SHP77 treated with DMSO at 0.1 percent for 48 hours (cell line): ENCODE measurements at places on chromosomes 5 and 9.

- no peak for DNase-seq
Measured at GRCh38 chr5:88734191-88734640, 148.8 kb downstream of the MEF2C start.

DNA sequence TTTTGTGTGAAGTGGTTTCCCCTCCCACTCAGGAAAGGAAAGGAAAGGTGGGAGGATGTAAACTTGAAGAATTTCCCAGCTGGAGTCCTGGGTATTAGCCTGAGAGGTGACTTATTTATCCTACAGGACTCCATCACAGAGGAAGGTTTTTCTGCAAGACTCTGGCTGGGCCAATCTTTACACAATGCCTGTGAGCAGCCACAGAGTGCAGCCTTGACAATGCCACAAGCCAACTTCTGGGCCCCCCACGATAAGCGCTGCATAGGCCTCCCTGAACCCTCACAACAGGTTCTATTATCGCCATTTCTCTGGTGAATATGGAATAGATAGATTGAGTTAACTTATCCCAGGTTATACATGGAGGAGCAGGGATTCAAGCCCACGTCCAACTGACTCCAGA, 12.4 kb downstream of the TTC39B start:
- no peak for DNase-seq

DNA sequence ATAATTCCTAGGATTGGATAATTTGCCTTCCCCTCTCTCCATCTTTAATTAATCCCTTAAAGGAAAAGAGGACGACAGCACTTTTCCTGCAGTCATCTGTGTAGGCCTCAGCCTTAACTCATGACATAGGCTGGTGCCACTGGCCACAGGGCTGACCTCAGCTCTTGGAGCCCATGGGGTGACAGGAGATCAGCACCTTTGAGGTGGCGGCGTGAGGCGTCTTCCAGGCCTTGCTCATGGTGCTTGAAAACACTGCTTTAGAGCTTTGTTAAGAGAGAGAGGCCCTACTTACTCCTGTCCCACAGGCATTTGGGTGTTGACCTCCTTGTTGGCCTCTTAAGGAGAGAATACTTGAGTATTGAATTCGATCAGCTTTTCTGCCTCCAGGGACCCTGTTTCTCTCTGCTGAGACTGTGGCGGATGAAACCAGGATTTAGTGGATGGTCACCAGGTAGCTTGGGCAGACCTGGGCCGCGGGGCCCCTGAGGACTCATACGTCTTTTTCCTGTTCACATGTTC, 23.4 kb downstream of the TENT4A start:
- DNase-seq: no peak

- DNase-seq: no peak
Measured at GRCh38 chr9:111320631-111321030, 9.4 kb downstream of the OR2K2 start.

DNA sequence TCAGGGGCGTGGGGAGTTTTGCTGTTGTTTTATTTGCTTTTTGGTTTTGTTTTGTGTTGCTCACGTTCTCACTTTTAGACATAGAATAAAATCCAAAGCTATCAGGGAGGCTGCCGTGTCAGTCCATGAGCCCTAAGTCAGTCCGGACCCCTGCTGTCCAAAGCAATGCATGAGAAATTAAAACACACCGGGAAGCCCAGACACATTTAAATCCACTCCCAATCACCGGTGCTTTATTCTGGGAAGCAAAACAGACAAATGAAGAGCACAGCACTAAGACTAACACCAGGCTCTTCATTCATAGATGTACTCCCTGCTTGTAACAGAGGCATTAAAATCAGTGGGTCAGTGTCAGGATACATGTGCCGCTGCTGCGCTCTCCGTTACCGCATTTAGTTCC, 180.9 kb downstream of the IRX2 start:
- no peak for DNase-seq

- no peak for DNase-seq
Measured at GRCh38 chr9:95017661-95018060, 291.2 kb downstream of the AOPEP start.

DNA sequence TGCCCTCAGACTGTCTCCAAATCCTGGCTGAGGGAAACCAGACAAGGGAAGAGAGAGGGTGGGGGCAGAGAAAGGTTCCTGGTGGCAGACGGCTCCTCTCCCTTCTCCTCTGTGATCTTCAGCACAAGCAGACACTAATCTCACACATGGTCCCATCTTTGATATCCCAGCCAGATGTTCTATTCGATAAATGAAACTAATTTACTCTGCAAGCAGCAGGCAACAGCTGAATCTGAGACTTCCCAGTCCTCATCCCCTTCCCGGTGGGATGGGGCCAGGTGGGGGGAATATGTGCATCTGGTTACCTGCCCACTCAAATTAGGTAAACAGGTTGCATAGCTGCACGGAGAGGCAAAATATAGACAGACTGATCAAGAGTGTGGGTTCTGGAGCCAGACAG, 208.9 kb upstream of the PANK3 start:
- no peak for DNase-seq

GRCh38 chr9:33416996-33417395, 14.6 kb upstream of the AQP7 start:
- DNase-seq: no peak

- no peak for DNase-seq
Measured at GRCh38 chr9:80866121-80866520, 823.2 kb downstream of the TLE1 start.

DNA sequence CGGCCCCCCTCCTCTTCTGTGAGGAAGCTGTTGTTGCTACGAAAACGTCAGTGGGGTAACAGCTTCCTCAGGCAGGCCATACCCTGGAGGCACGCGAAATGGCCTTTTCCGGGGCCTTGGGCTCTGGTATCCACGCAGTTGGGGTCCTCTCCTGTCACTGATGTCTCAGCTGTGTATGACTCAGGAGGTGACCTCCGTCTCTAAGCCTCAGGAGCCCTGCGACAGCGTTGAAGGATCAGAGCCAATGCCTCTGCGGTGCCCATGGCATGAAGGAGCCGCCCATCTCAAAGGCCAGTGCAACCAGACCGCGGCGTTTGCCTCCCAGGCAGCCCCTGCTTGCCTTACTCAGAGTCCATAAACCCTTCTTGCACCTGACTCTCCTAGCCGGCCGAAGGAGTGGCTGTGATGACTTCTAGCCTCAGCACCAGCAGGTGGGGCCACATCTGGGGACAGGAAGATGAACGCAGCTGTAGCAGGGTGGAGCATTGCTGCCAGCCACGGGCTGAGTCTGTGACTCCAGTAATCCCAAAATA, 1.0 kb upstream of the MXD3 start:
- DNase-seq: no peak

- DNase-seq: no peak
Measured at GRCh38 chr5:522899-523440, 1.3 kb downstream of the SLC9A3 start.

- DNase-seq: no peak
Measured at GRCh38 chr9:20407013-20407412, 215.3 kb downstream of the MLLT3 start.

- DNase-seq: no peak
Measured at GRCh38 chr9:75657015-75657414, 233.5 kb upstream of the PCSK5 start.

- no peak for DNase-seq
Measured at GRCh38 chr5:40754381-40755092, 1.2 kb downstream of the TTC33 start.

DNA sequence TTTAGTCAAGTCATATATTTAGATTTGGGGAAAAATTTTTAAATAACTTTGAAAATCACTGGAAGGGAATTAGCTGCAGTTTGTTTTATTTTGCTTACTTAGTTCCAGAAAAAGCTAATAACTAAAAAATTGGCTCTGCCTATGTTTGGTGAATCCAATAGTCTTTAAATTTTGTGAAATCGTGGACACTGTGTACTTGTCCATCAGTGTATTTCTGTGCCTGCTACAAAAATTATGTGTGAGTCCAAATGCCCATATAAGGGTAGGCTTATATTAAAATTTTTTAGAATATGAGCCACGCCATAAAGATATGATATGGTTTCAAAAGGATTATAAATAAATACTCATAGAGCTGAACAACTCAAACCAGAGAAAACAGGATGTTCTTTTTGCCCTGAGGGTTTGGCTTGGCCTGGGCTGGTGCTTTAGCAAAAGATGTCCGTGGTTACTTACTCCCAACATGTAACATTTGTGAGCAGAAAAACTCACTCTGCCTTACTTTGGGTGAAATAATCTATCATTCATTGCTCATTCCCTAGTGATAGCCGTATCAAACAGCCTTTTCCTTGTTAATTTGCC, 133.2 kb upstream of the PRLR start:
- DNase-seq: no peak

DNA sequence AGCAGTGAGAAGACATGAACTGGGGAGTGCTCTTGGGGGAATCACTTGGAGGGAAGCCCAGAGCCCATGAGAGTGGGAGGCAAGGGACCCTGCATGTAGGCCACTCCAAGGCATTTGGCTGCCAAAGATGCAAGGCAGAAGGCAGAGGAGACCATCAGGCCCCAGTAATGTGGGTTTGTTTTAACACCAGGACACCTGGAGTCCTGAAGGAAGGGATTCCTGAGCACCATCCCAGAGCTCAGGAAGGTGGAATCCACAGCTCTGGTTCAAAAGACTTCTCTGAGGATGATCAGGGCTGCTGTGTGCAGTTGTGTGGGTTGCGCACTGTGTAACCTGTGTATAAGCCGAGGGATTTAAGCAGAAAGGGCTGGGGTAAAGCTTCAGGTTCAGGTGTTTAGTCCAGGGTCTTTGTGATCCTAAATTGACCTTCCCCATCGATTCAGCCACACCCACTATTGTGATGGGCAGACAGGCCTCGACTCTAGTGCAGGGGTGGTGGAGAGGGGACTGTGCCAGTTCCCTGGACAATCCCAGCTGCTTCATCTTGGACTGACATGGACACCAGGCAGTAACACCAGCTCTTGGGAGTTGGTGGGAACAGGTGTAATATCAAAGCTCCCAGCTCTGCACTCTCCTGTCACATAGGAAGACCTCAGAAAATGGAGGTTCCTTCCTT, 11.0 kb downstream of the B4GALT7 start:
- DNase-seq: no peak

- DNase-seq: no peak
Measured at GRCh38 chr9:20929276-20929675, 102.2 kb downstream of the HACD4 start.

DNA sequence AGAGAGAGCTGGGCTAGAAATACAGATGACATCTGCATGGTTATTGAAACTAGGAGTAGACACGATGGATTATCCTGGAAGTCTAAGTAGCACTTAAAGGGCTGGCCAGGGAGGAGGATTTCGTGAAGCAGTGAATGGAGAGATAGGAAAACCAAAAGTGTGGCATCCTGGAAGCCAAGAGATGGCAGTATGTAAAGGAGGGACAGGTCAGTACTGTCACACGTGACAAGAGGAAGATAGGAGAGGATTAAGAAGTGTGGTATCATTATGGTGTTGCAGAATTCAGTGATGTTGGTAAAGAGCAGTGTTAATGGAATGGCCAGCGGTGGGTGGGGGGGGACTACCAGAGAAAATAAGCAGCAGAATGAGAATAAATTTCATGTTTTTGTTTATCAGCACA, 11.7 kb downstream of the RAD23B start:
- DNase-seq: no peak

- no peak for DNase-seq
Measured at GRCh38 chr5:19855031-19855430, 133.0 kb downstream of the CDH18 start.

DNA sequence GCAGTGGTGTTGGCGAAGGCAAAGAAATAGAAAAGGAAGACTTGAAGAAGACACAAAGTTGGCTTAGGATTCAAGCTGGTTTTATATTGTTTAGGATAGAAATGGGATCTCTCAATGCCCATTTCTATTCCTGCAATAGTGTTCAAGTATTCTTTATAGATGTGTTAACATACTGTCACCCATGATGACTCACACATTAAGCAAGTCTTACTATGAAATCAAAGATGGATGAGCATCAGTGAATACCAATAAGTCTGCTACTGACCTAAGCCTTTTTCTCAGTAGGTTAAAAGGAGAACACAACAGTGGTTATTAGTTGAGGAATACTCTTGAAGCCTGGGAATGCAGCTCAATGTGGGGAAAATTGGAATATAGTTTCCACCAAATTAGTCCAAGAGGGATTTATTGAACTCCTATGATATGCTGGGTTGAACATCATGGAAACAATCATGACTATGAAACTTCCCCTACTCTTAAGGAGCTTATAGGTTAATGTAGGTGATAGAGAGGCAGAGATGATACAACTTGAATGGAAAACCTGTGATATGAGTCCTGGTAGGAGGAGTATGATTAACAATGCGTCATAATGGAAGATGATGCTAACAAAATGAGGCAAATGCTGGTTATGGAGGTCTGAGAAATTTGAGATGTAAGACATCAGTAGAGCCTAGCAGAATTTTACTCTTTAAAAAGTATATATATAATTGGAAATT, 417.1 kb upstream of the DAP start:
- no peak for DNase-seq

GRCh38 chr5:77985247-77985646, 209.1 kb upstream of the TBCA start:
- no peak for DNase-seq

- no peak for DNase-seq
Measured at GRCh38 chr5:163424836-163425235, 12.6 kb upstream of the CCNG1 start.

GRCh38 chr9:99130069-99130468, 25.2 kb downstream of the TGFBR1 start:
- no peak for DNase-seq

GRCh38 chr9:115847216-115847615, 306.4 kb upstream of the PAPPA start:
- no peak for DNase-seq

DNA sequence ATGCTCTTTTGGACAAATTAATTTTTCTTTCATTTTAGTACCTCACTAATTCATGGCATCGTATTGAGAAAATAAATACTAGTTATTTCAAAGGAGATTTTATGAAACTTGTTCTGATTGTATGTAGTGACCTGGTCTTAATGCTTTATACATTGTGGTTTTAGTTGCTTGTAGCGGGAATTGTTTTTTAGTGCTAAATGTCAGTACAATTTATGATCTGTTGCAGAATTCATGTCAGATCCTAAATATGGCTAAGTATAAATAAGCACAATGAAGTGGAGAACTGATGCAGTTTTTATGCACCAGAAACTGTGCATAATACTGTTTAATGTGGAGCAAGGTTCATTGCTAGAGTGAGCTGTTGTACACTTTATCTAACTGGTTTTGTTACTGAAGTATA, 308.8 kb downstream of the PJA2 start:
- no peak for DNase-seq

DNA sequence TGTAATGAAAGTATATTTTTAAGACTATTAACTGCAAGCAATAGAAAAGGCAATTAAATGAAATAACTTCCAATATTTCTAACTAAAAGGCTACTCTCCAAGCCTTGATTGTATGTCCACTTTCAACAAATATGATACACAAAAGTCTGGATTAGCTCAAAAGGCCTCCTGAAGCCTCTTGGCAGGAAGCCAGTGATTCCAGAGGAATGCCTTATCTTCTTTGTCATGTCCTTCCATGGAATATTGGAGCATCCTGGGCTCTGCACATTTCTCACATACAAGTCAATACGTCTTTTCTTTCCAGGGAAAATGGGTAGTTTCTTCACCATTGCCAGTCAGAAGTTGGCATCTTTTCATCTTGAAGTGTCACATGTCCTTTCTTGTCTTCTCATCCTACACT, 357.8 kb downstream of the KDM4C start:
- no peak for DNase-seq
